Upper lobe of left lung (tissue), 6 donors: ENCODE measurements at places on chromosomes 4 and X. TPM values are rescaled to one million over a fixed set of nuclear protein-coding genes. Genes with fewer than 3 reads are reported as not detected.
A peak's percentile ranks its signal among the peaks of the same experiment; 100 is the strongest.

DNA sequence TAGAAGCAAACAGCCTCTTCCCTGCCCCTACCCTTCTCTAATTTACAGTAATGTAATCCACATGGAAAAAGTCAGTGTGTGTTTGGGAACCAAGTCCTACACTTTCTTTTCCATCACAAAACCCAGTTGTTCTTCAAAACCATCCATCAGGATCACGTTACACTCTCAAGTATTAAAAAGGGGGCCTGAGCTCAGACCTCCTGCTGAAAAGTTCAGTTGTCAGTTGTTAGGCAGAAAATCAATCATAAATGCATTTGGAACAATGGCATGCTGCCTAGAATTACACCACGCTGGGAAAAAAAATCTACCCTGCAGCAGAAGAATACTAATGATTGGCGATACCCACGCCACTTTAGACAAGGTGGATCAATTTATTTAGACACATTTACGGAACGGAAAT lies 236.5 kb downstream of the PARM1 start:
- DNase-seq, result no peak
- no peaks in the 10 kb centered on the region for H3K27me3 ChIP-seq
- no peak overlapping the region for H3K4me3 ChIP-seq
- H3K36me3 ChIP-seq, result no peaks in the 10 kb centered on the region
- H3K4me1 ChIP-seq, result no peaks in the 10 kb centered on the region

- H3K27ac ChIP-seq, result no peak overlapping the region
- no peaks in the 10 kb centered on the region for H3K36me3 ChIP-seq
- DNase-seq, result no peak
- no peaks in the 10 kb centered on the region for H3K4me1 ChIP-seq
- H3K27me3 ChIP-seq, result no peaks in the 10 kb centered on the region
These were observed 11.6 kb downstream of the TKTL1 start for GRCh38 chrX:154307202-154307601.

GRCh38 chrX:119391279-119391678 lies 7.9 kb upstream of the SLC25A43 start:
- no peak for DNase-seq
- no peak overlapping the region for H3K4me3 ChIP-seq
- no peaks in the 10 kb centered on the region for H3K27me3 ChIP-seq
- H3K27ac ChIP-seq, result no peak overlapping the region
- H3K4me1 ChIP-seq, result no peaks in the 10 kb centered on the region

DNA sequence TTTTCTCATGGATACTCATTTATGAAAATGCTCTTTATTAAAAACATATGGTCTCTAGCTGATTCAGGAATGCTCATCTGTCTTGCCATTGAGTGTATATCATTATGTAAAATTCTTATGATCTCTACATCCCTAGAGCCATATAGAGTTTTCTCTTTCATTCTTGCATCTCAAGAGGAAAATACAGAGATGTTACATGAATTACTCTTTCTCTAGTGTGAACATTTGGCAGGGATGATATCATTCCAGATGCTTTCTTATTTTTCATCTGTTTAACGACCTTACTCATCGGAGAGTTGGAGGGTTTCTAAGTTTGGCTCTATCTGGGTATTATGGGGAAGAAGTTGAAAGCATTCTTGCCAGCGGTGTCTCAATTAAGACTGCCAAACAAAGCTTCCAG lies 202.9 kb upstream of the SLC7A11 start:
- H3K27ac ChIP-seq, result no peak overlapping the region
- H3K4me1 ChIP-seq, result no peaks in the 10 kb centered on the region
- DNase-seq, result no peak
- H3K36me3 ChIP-seq, result no peaks in the 10 kb centered on the region
- H3K4me3 ChIP-seq, result no peak overlapping the region

- H3K4me3 ChIP-seq, result no peak overlapping the region
- no peak for DNase-seq
- H3K4me1 ChIP-seq, result no peaks in the 10 kb centered on the region
- H3K27ac ChIP-seq, result no peak overlapping the region
- no peaks in the 10 kb centered on the region for H3K36me3 ChIP-seq
These were observed 265.2 kb upstream of the BOD1L1 start for GRCh38 chr4:13892739-13893105.

GRCh38 chrX:78945186-78945912 lies at the start of gene P2RY10:
Gene P2RY10, plus strand, starts transcription at chrX:78945391. Its CDS starts 15,130 bp downstream, at chrX:78960521.
- H3K27ac ChIP-seq, result no peak within 1 kb of the TSS
- H3K36me3 ChIP-seq, result no peaks in the 10 kb centered on the region
- H3K4me1 ChIP-seq, result no peaks in the 10 kb centered on the region
- no peak within 1 kb of the TSS for H3K4me3 ChIP-seq
- no peaks in the 10 kb centered on the region for H3K27me3 ChIP-seq
- no peak for DNase-seq

- no peaks in the 10 kb centered on the region for H3K36me3 ChIP-seq
- no peak for DNase-seq
- H3K27me3 ChIP-seq, result no peaks in the 10 kb centered on the region
- no peak overlapping the region for H3K4me3 ChIP-seq
These were observed 160.1 kb upstream of the BANK1 start for GRCh38 chr4:101630319-101630986.

GRCh38 chr4:64174247-64174882 lies 234.9 kb downstream of the TECRL start:
- no peaks in the 10 kb centered on the region for H3K27me3 ChIP-seq
- no peaks in the 10 kb centered on the region for H3K4me1 ChIP-seq
- H3K4me3 ChIP-seq, result no peak overlapping the region
- no peak for DNase-seq

DNA sequence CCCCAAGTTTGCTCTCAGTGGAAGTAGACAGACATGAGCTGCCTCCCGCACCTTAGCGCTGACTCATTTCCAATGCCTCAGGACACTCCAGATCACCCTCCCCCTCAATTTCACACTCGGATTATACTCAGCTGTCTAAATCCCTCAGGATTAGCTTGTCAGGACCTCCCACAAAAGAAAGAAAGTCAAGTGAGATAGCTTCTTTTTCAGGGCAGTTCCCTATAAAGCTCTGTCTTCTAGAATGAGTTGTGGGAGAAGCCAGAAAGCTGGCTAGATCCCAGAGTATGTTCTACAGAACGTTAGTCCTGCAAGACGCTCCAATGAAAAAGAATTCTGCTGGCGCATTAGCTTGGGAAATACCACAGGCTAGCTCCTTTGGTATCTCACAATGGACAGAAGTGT lies 51.2 kb upstream of the MTNR1A start:
- H3K4me1 ChIP-seq, result no peaks in the 10 kb centered on the region
- no peak overlapping the region for H3K27ac ChIP-seq
- H3K27me3 ChIP-seq, result no peaks in the 10 kb centered on the region
- H3K4me3 ChIP-seq, result no peak overlapping the region
- peaks cover 24% of the 10 kb centered on the region for H3K36me3 ChIP-seq

DNA sequence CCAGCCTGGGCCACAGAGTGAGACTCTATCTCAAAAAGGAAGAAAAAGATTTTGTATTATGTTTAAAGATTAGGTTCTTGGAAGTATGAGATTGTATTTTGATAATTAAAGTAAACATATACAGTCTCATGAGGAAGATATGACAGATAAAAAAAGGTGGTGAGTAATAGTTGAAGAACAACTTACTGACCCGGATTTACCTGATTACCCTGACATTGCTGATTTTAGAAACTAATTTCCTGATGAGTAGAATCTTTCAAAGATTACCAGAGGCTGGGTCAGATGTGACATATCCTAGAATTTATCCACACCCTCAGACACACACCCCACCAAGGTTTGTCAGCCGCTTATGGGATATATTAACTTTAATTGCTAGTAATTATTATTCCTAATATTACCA lies 9.5 kb downstream of the CDKL5 start:
- no peak overlapping the region for H3K4me3 ChIP-seq
- H3K36me3 ChIP-seq, result no peaks in the 10 kb centered on the region
- DNase-seq, result no peak
- H3K27me3 ChIP-seq, result no peaks in the 10 kb centered on the region
- no peaks in the 10 kb centered on the region for H3K4me1 ChIP-seq

DNA sequence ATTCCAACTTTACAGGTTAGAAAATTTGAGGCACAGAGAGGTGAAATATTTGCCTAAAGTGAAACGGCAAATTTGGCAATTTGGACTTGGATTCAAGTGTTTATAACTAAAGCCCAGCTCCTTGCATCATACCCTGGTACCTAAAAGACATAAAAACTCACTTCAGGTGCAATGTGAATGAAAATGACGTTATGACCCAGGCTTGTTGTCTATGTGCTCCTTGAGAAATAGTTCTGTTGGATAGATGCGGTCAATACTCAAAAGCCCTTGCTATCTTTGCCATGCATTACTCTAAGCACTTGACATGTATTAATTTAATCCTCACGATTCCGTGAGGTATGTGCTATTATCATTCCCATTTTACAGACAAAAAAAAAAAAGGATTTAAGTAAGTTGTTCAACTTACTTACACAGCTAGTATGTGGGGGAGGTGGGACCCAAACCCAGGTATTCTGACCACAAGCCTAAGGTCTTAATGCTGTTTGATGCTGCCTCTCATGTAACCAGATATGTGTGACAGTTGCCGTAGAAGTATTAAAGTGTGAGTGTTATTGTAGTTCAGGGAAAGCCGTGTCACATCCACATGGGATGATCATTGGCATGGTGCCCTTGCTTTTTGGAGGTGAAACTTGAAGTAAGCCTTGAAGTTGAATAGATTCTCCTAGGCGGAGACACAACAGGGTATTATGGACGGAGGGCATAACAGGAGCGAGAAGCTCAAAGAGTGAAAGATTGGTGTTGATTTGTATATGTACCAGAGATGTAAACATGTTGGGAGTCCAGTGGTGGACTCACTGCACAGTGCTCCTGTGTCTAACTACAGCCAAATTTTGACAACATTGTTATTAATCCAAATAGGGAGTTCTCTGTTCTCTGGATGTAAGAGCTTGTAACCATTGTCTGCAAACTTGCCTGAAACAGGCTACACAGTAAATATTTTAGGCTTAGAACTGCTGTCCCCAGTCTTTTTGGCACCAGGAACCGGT lies 3.1 kb downstream of the SCML1 start:
- no peaks in the 10 kb centered on the region for H3K4me1 ChIP-seq
- no peaks in the 10 kb centered on the region for H3K27me3 ChIP-seq
- DNase-seq, result no peak
- H3K4me3 ChIP-seq, result no peak overlapping the region

DNA sequence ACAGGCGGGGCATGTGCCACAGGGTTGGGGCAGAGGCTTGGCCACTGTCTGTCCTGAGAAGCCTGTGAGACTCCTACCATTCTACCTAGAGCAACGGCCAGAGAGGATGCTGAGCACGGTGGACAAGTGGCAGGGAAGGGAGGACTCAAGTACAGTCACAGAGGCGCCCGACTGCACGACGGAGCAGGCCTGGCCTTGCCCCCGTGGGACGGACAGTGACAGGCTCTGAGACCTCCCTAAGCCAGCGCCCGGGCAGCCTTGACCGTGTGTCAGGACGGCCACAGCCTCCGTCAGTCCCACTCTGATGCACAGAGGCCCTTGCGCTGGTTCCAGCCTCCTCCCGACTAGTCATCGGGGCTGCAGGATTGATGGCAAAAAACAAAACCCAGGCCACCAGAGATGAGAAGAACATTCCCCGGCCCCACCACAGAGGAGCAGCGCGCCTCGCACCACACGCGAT lies 36.7 kb upstream of the MXD4 start:
- no peaks in the 10 kb centered on the region for H3K4me1 ChIP-seq
- no peaks in the 10 kb centered on the region for H3K27me3 ChIP-seq
- H3K36me3 ChIP-seq, result no peaks in the 10 kb centered on the region
- peak; percentile 66 for DNase-seq

DNA sequence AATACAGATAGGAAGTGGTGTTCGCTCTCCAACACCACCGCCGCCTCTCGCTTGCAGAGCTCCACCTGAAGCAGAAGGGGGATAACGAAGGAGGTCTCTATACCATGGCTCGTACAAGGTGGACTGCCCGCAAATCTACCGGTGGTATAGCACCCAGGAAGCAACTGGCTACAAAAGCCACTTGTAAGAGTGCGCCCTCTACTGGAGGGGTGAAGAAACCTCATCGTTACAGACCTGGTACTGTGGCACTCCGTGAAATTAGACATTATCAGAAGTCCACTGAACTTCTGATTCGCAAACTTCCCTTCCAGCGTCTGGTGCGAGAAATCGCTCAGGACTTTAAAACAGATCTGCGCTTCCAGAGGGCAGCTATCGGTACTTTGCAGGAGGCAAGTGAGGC lies 5.2 kb upstream of the BMP15 start:
- no peaks in the 10 kb centered on the region for H3K36me3 ChIP-seq
- no peak overlapping the region for H3K4me3 ChIP-seq
- no peak overlapping the region for H3K27ac ChIP-seq
- no peaks in the 10 kb centered on the region for H3K27me3 ChIP-seq

- no peak for DNase-seq
- H3K4me1 ChIP-seq, result peaks cover 6% of the 10 kb centered on the region
- peak overlapping the region; percentile 64 for H3K4me3 ChIP-seq
- peak overlapping the region; percentile 20 for H3K27ac ChIP-seq
These were observed 501 bp downstream of the ZNF518B start for GRCh38 chr4:10456595-10457254.

- H3K36me3 ChIP-seq, result no peaks in the 10 kb centered on the region
- no peak overlapping the region for H3K27ac ChIP-seq
- peaks cover 6% of the 10 kb centered on the region for H3K4me1 ChIP-seq
- no peaks in the 10 kb centered on the region for H3K27me3 ChIP-seq
- no peak overlapping the region for H3K4me3 ChIP-seq
These were observed 44.4 kb downstream of the LRBA start for GRCh38 chr4:150970685-150971151.

- H3K27ac ChIP-seq, result no peak overlapping the region
- H3K27me3 ChIP-seq, result no peaks in the 10 kb centered on the region
- H3K4me3 ChIP-seq, result no peak overlapping the region
- DNase-seq, result no peak
- no peaks in the 10 kb centered on the region for H3K4me1 ChIP-seq
These were observed 66.2 kb downstream of the IL15 start for GRCh38 chr4:141702472-141703182.

Gene CXCL5
- 7.6 TPM for total RNA-seq

Gene FAM9B
- total RNA-seq, result not detected

Gene ATRX
- total RNA-seq, result 144 TPM

Gene S100G
- total RNA-seq, result not detected
